ENCODE measurements at places on chromosomes 1 and 21. TPM values are rescaled to one million over a fixed set of nuclear protein-coding genes. Genes with fewer than 3 reads are reported as not detected.

The MAP3K7CL gene
- 74.2 TPM for polyA plus RNA-seq

DNA sequence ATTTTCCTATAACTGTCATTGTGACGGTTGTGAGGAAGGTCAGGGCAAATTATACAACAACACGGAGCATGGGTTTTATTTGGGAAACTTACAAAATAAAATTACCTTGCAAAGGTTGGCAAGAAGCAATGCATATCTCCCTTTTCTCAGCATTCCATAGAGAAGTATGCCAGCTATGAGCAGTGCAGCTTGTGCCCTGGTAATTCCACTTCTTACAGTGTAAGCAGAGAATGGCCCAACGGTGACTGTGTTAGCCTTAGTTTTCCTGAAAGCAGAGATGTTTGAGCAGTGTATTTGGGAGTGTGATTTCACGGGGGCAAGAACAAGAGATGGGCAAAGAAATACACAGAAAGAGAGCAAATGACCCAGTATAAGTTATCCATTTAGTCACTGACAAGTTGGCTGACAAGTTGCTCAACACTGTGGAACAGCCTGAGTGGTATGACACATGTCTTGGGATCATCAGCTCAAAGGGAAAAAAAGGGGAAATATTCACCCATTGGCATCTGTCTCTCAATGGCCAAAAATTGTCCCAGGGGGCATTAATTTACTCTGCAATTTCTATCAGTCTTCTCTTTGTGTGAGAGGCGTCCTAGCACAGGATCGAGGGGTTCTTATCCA is 210.9 kb upstream of the NRIP1 start:
- no peak for DNase-seq

DNA sequence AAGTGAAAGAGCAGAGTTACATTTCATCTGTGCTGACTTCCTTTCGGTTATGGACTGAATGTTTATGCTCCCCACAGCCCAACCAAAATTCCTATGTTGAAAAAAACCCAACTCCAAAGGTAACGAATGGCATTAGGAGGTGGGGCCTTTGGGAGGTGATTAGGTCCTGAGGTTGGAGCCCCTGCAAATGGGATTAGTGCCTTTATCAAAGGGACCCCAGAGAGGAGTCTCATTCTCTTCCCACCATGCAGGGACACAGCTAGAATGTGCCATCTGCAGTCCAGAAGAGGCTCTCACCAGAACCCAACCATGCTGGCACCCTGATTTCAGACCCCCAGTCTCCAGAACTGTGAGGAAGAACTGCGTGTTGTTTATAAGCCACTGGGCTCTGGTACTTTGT is 199.3 kb downstream of the TOMM20 start:
- no peak for DNase-seq

- no peak for DNase-seq
These were observed 23.9 kb downstream of the ACOT11 start for GRCh38 chr1:54571803-54572541.

DNA sequence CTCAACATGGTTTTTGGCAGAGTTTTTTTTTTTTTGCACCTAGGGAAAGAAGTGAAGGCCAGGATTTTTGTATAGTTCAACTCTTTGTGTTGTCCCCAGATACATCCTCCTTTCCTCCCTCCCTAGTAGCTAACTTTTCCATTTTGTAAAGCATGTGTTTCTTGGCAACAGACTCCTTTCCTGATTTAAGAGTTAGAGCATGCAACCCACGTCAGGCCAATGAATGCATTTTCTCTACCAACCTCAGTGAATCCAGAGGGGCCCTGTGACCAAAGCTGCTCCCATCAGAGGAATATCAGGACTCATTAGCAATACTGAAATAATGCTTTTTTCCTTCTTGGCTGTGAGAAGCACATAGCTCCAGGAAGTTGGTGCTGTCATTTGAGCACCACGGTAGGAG is 287.2 kb downstream of the LMO4 start:
- DNase-seq, result peak; percentile 11

- no peak for DNase-seq
These were observed 14.2 kb upstream of the HSD3B1 start for GRCh38 chr1:119492763-119493162.

- peak; percentile 83 for DNase-seq
These were observed 11.4 kb downstream of the BTBD19 start for GRCh38 chr1:44819608-44820327.

DNA sequence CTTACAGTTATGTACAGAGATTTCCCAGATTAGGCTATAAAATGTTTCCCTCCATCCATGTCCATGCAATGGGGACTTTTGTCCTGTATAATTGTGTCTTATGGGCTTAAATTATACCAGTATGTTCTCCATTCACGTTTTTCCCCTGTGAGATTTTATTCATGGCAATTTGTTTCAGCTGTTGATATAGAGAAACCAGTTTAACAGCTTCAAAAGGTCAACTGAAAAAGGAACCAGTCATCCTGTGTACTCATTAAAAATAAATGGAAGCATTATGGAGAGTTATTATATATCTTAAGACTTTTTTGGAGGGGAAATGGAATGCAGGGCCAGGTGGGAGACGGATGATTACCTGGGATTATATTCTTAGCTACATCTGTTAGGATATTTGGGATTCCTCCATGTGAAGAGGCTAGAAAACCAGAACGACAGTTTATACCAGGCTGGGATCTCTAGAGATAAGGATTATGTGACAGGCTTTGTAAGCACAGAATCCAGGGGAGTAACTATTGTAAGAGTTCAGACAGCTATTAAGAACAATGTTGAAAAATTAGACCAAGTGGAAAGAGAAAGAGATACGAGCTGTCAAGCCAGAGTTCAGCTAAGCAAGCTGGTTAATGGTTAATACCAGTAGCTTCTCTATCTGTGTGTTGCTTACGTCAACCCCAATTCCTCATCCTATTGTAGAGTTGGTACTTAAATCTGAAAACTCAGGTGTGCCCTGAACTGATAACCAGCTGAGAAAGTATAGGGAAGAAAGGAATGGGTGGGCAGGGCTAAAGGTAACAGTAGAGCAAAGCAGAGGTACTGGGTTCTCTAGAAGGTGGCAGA is 12.4 kb upstream of the ZNF697 start:
- DNase-seq, result no peak

Measured in hindlimb muscle (tissue), 1 donor.